T-helper 17 cell (primary cell): ENCODE measurements at places on chromosomes 3 and 15. TPM values are rescaled to one million over a fixed set of nuclear protein-coding genes. Genes with fewer than 3 reads are reported as not detected.

SAXO2 gene
- not detected for total RNA-seq

- H3K36me3 ChIP-seq: peaks cover 4% of the 10 kb centered on the region
- DNase-seq: no peak
- peaks cover 40% of the 10 kb centered on the region for H3K4me1 ChIP-seq
These were observed 61.4 kb upstream of the IMPG2 start for GRCh38 chr3:101381809-101382208.

DNA sequence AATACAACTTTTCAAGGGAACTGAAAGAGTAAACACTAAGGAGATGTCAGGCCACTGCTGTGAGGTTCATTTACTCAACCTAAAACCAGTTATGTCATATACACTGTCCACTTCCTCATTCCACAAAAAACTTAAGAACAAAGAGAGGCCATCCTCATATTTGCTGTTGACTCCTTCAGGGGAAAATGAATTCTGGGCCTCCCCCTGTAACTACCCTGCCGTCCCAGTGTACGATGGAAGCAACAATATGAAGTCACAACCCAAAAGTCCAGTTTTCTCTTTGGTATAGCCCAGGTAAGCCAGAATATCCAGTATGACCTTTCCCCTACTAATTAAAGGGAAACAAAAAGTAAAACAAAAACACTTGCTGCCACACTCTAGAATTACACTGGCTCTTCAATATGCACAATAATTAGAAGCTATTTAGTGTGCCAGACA is 16.2 kb downstream of the CEP152 start:
- H3K4me3 ChIP-seq: no peak overlapping the region
- H3K27me3 ChIP-seq: no peaks in the 10 kb centered on the region
- no peak for DNase-seq

DNA sequence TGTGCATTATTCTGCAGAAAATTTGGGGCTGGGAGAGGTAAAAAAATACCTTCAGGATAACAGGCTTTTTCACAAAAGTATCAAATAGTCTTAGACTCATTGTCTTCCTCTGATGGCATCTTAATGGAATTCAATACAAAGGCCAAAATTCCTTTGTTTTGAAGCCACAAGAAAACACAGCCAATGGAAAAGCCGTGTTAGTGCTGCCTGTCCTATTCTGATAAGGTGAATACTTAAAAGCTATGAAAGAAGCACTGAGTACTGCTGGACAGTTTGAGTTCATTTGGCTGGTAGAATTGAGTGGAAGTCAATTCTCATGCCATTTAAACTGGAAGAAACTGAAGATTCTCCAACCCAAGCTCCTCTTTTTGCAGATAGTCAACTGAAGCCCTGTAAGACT is 395.3 kb upstream of the TPRG1 start:
- no peak for DNase-seq
- peaks cover 3% of the 10 kb centered on the region for H3K4me1 ChIP-seq
- H3K4me3 ChIP-seq: no peak overlapping the region
- no peaks in the 10 kb centered on the region for H3K27me3 ChIP-seq
